Type B pancreatic cell (in vitro differentiated cells): ENCODE measurements at places on chromosomes 12 and 14.
A peak's percentile ranks its signal among the peaks of the same experiment; 100 is the strongest.

GRCh38 chr14:49447540-49448107, 138.6 kb downstream of the RPS29 start:
- no peaks in the 10 kb centered on the region for H3K27me3 ChIP-seq
- DNase-seq: no peak
- no peaks in the 10 kb centered on the region for H3K36me3 ChIP-seq
- H3K4me3 ChIP-seq: no peak overlapping the region
- no peak overlapping the region for H3K27ac ChIP-seq

DNA sequence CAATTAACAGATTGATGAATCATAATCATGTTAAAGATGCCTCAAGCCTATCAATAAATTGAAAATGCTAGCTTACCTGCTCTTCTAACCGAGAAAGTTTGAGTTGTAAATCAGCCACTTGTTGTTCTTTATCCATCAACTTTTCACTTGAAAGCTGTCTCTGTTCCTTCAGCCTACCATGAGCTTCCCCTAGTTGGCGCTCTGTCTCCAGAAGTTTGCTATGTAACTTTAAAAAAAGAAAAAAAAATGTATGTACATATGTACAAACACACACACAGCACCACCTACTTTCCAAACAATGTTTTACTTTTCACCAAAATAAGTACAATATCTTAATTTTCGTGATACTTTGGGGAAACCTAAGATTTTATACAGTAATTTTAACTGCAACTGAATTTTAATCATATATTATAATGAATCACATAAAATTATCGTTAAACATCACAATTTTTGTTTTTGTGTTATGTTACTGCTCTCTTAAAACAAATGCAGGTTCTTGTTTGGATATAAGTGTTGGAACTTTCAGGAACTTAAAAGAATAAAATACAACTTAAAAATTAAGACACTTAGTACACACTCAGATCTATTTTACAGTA, 101.2 kb downstream of the EEA1 start:
- no peak for DNase-seq
- no peaks in the 10 kb centered on the region for H3K27me3 ChIP-seq
- no peak overlapping the region for H3K4me3 ChIP-seq

DNA sequence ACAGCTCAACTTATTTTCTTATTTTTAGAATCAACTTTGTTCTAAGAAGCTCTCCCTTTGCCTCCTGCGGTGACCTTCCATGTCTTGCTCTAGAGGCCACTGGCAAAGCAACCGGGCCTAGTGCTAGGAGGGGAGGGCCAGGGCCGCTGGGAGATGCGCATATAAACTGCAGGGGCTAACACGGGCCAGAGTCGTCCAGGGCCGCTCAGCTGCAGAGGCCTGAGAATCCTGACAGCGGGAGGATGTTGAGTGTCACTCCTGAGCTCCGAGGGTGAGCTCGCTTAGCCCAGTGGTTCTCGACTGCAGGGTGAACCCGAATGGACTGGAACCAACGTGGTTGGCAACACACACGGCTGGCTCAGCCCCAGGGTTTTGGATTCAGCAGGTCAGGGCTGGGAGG, 6.5 kb upstream of the PIWIL1 start:
- H3K27ac ChIP-seq: no peak overlapping the region
- peaks cover 4% of the 10 kb centered on the region for H3K4me1 ChIP-seq
- no peaks in the 10 kb centered on the region for H3K36me3 ChIP-seq
- peaks cover 64% of the 10 kb centered on the region for H3K27me3 ChIP-seq
- H3K4me3 ChIP-seq: no peak overlapping the region

- H3K4me1 ChIP-seq: no peaks in the 10 kb centered on the region
- H3K27ac ChIP-seq: no peak overlapping the region
- no peak overlapping the region for H3K4me3 ChIP-seq
- H3K27me3 ChIP-seq: no peaks in the 10 kb centered on the region
- H3K36me3 ChIP-seq: no peaks in the 10 kb centered on the region
Observed at GRCh38 chr14:105773584-105773983, 247.2 kb downstream of the TMEM121 start.

DNA sequence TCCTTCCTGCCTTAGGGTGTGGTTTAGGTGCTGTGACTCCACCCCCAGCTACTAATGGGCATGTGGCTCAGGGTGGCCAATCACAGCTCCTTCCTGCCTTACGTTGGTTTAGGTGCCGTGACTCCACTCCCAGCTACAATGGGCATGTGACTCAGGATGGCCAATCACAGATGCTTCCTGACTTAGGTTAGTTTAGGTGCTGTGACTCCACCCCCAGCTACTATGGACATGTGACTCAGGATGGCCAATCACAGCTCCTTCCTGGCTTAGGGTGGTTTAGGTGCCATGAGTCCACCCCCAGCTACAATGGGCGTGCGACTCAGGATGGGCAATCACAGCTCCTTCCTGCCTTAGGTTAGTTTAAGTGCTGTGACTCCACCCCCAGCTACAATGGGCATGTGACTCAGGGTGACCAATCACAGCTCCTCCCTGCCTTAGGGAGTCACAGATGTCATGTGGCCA, 163.9 kb downstream of the TBX5 start:
- H3K27ac ChIP-seq: no peak overlapping the region
- no peaks in the 10 kb centered on the region for H3K36me3 ChIP-seq
- DNase-seq: no peak
- peaks cover 41% of the 10 kb centered on the region for H3K27me3 ChIP-seq

GRCh38 chr14:75246546-75247285, 31.9 kb upstream of the FOS start:
- DNase-seq: no peak
- H3K27me3 ChIP-seq: peaks cover 3% of the 10 kb centered on the region
- H3K27ac ChIP-seq: peak overlapping the region; percentile 18
- no peaks in the 10 kb centered on the region for H3K36me3 ChIP-seq
- H3K4me3 ChIP-seq: no peak overlapping the region

DNA sequence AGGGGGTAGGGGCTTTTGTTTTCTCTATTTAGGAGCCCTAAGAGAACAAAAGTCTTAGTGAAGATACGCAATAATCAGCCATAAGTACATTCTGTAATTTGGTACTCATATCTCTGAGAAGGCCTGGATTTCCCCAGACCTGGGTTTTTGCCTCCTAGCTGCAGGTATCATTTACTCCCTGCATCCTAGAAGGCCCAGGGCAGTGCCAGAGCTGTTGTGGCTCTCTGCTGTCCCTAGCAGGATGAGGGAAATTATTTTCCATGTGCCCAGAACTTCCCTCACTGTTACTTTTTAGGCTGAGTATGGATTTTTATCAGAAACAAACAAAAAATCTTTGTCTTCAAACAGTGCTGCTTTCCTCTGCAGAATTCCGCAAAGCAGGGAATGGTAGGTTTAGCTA, 192.5 kb upstream of the SYT1 start:
- H3K4me1 ChIP-seq: peaks cover 3% of the 10 kb centered on the region
- H3K27me3 ChIP-seq: no peaks in the 10 kb centered on the region
- no peaks in the 10 kb centered on the region for H3K36me3 ChIP-seq
- no peak overlapping the region for H3K4me3 ChIP-seq

- no peak for DNase-seq
- H3K27ac ChIP-seq: no peak overlapping the region
- no peaks in the 10 kb centered on the region for H3K4me1 ChIP-seq
- H3K36me3 ChIP-seq: peaks cover 14% of the 10 kb centered on the region
Observed at GRCh38 chr12:19778172-19778571, 338.9 kb downstream of the AEBP2 start.

- no peak for DNase-seq
- H3K4me3 ChIP-seq: no peak overlapping the region
- H3K27me3 ChIP-seq: no peaks in the 10 kb centered on the region
- H3K4me1 ChIP-seq: peaks cover 5% of the 10 kb centered on the region
Observed at GRCh38 chr12:88313554-88313953, 171.4 kb downstream of the TMTC3 start.

- H3K27ac ChIP-seq: no peak overlapping the region
- DNase-seq: no peak
- no peak overlapping the region for H3K4me3 ChIP-seq
- no peaks in the 10 kb centered on the region for H3K4me1 ChIP-seq
Observed at GRCh38 chr12:31991146-31991545, 31.9 kb downstream of the RESF1 start.

DNA sequence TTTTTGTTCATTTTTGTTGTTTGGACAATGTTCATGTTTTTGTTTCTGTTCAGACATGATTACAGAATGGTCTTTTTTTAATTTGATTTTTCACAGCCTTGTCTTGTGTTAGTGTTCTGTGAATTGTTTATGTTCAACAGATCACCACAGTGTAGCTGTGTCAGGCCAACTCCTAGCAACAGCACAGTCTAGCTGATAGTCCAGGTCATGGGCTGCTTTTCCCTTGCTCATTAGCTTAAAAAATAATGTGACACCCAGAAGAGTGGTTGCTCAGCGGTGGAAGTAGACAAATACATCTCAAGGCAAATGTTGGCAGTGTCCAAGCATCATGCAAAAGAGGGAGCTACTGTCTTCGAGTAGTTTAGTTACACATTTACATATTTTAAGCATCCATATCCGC, 22.4 kb downstream of the WBP11 start:
- H3K4me3 ChIP-seq: no peak overlapping the region
- peaks cover 13% of the 10 kb centered on the region for H3K36me3 ChIP-seq
- DNase-seq: no peak
- H3K27me3 ChIP-seq: no peaks in the 10 kb centered on the region

- H3K4me1 ChIP-seq: peaks cover 8% of the 10 kb centered on the region
- no peak for DNase-seq
- no peaks in the 10 kb centered on the region for H3K36me3 ChIP-seq
- H3K27me3 ChIP-seq: no peaks in the 10 kb centered on the region
Observed at GRCh38 chr12:43310596-43310995, 241.4 kb downstream of the ADAMTS20 start.

GRCh38 chr12:32025906-32026305, 66.7 kb downstream of the RESF1 start:
- no peak overlapping the region for H3K27ac ChIP-seq
- peaks cover under 1% of the 10 kb centered on the region for H3K4me1 ChIP-seq
- H3K27me3 ChIP-seq: no peaks in the 10 kb centered on the region
- no peak overlapping the region for H3K4me3 ChIP-seq
- no peak for DNase-seq

DNA sequence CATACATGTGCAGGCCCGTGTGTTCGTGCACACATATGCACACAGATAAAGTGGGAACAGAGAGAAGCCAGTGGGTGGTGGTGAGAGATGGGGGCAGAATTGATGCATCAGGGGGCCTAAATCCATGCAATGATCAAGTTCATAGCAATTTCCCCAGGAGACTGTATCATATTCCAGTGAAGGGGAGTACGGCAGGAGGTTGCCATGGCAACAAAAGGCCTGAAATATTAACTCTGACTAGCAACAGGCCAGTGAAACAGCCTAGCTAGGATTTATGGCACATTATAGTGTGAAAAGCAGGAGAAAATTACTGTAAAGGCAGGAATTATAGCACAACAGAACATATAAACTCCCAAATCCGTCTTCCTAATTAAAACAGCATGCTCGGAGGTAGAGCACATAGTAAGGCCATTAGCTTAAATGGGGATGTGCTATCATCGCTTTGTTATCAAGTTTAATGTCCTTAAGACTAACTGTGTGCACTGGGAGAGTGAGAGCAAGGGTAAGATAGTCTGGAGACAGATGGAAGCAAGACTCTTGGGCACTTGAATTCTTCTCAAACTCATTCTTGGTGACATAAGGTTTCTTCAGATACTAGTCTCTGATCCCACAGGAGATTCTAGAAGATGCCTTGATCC, 806.3 kb downstream of the DIO2 start:
- H3K27me3 ChIP-seq: no peaks in the 10 kb centered on the region
- H3K27ac ChIP-seq: no peak overlapping the region
- H3K4me3 ChIP-seq: peak overlapping the region; percentile 2
- no peak for DNase-seq

- peaks cover 13% of the 10 kb centered on the region for H3K4me1 ChIP-seq
- no peak overlapping the region for H3K4me3 ChIP-seq
- no peaks in the 10 kb centered on the region for H3K27me3 ChIP-seq
- no peaks in the 10 kb centered on the region for H3K36me3 ChIP-seq
- DNase-seq: no peak
- H3K27ac ChIP-seq: peak overlapping the region; percentile 20
Observed at GRCh38 chr12:122123761-122124145, 45.2 kb downstream of the MLXIP start.

- no peaks in the 10 kb centered on the region for H3K36me3 ChIP-seq
- H3K27me3 ChIP-seq: no peaks in the 10 kb centered on the region
- H3K4me1 ChIP-seq: peaks cover 6% of the 10 kb centered on the region
- H3K27ac ChIP-seq: no peak overlapping the region
Observed at GRCh38 chr12:84294246-84294645, 618.4 kb downstream of the SLC6A15 start.

DNA sequence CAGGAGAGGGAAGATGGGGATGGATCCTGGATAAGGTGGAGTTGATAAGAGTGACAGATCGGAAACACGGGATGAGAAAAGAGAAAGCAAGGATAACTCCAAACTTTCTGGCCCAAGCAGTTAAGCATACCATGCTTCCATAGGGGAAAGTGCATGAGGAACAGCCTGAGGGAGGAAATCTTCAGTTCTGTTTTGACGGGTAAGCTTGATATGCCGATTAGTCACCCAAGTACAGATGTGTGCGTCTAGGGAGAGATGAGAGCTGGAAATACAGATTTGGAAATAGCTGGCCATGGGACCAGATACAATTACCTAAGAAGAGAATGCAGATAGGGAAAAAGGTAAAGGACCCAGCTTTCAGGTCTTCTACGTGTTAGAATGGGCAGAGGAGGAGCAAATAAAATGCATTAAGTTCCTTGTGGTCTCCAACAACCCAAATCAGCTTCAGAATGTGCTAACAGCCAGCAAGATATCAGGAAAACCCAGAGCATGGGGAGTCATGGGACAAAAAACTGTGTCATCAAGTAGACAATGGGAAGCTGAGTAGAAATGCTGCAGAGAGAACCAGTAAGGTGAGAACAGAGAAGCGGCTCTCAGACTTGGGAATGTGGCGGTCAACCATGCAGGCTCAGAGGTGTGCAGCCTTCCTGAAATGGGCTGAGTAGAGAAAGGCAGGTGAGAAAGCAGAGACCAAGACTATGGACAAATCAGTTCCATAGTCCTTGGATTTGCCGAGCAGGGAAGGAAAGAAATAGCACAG, 56.3 kb downstream of the PPP1R36 start:
- H3K4me1 ChIP-seq: peaks cover 4% of the 10 kb centered on the region
- H3K27ac ChIP-seq: peak overlapping the region; percentile 39
- H3K4me3 ChIP-seq: no peak overlapping the region
- H3K36me3 ChIP-seq: no peaks in the 10 kb centered on the region
- DNase-seq: no peak
- H3K27me3 ChIP-seq: peaks cover 11% of the 10 kb centered on the region
